ENCODE measurements at places on chromosomes 7 and 10.

- DNase-seq = no peak
Measured at GRCh38 chr10:22690158-22690557, 24.2 kb downstream of the PIP4K2A start.

GRCh38 chr7:51318886-51319579 is 2.4 kb upstream of the COBL start:
- no peak for DNase-seq

GRCh38 chr7:155509725-155510551 is 36.4 kb downstream of the CNPY1 start:
- no peak for DNase-seq

DNA sequence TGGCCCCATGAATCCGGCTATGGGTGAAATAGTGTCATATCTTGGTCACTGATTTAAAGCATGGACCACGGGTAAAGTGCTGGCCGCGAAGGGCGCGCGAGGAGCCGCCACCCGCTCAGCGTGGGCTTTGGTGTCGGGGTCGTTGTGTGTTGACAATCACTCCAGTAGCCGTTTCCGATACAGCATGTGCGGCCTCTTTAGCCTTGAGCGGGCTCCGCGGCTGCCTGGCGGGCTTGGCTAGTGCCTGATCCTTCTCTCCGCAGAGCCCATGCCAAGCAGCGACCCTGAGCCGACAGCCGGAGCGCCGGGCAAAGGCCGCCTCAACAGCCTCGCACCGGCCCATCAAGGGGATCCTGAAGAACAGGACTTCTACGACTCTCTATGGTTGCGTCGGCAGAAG is 105.9 kb downstream of the SLC37A3 start:
- no peak for DNase-seq

All from stimulated activated CD8-positive, alpha-beta memory T cell treated with anti-CD3 and anti-CD28 coated beads, Interleukin-4, amount 100 ng/mL, for 1 hour (primary cell).